ENCODE measurements at places on chromosomes 7 and 10.

- DNase-seq, result no peak
These were observed 7.6 kb upstream of the ADAMTS14 start for GRCh38 chr10:70664702-70665195.

DNA sequence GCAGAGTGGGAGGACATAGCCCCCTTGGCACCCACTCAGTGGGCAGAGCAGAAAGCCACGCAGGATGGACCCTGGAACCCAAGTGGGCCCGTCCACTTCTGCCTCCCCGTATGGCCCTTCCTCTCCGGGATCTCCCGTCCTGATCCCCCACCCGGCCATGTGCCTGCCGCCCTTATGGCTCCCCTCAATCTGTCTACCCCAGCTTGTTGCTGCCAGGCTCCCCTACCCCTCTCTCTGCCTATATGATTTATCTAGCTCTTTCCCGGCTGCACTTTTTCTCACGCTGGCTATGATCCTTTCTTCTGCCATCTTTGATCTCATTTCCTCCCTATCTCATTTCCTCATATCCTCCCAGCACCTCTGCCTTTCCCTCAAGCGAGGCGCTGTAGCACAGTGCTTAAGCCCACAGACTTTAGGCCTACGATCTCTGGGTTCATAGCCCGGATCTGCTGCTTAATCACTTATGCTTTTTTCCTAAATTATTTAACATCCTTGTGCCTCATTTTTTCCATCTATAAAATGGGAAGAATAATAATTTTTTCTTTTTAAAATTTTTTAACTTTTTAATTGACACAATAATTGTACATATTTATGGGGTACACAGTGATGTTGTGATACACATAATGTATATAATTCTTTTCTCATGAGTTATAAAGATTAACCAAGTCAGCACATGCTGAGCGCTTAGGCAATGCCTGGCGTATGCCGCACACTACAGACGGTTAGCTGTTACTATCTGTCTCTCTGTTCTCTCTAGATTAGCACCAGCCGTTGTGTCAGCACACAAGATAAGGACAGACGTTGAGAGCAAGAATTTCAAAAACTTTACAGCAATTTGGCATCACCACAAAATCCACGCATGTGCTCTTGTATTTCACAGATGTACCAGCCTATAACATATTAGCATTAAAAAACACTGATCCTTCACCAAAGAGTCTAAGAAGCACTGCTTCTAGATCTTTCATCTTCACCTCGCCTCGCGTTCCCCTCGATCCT is 18.1 kb downstream of the KCNH2 start:
- DNase-seq, result no peak

DNA sequence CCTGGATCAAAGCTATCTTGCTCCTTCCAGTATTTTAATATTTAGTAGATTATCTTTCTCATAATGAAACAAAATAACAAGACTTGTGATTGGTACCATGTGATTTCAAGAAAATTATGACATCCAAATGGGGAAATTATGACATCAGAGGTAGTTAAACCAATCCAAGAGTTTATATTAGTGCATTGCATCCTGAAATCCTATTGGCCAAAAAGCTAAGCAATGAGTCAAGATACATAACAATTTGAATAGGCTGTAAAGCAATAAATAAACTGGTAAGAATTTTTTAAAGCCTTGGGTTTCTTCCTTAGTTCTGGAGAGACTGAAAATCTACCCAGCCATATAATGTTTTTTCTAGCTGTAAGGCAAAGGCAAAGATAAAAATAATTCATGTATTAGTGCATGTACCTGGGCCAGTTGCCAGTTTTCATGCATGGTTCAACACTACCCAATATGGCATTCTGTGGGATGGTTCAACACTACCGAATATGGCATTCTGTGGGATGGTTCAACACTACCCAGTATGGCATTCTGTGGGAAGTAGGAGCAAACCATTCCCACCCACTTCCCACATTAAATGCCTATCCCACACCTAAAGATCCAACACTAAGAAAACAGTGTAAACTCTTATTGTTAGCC is at the start of gene RNF148:
RNF148 (minus strand) TSS at position 51 of the 639 bp plus-strand sequence. CDS start 172 bp downstream, outside the sequence.
- DNase-seq, result no peak

DNA sequence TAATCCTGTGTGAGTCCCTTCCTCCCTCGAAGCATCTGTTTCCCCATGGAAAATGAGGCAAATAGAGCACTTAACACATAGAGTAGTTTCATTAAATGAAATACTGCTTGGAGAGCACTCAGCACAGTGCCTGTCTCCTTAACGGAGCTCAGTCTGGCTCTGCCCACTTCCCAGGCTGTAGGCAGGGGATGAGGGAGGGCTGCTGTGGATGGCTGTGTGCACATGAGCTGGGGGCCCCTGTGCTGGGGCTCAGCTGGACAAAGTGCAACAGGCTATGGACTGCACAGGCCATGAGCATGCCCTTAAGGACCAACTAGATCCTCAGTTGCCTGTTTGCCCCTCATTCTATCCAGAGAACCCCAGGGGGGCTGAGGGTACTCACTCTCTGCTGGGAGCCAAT is 14.5 kb downstream of the ZCCHC24 start:
- no peak for DNase-seq

DNA sequence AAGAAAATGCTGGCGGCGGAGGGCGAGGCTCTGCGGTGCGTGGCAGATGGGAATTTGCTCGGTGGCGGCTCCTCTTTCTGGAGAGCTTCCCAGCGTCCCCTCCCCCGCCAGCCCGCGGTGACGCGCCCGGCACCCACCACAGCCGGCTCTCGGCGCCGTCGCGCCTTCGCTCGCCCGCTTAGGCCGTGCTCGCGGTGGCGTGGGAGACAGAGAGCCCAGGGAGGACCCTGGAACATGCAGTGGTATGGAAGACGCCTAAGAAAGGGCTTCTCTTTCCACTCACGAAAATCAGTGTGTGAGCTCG is 576 bp upstream of the CSGALNACT2 start:
- DNase-seq, result no peak

DNA sequence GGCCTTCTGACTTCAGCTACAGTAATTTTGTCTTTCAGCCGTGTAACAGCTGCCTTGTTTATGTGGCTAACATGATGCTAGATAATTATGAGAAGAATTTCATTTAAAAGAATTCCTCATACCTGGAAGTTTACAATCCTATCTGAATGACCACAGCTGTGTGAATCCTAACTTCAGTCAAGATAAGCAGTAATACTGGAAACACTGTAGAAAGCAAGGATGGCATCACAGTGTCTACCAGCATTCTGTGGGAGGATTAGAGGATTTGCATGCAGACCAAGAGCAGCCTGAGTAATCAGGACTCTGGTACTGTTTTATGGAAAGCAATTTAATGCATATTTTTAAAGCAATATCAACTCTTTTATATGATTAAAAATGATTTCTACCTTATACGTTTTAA is 282.4 kb downstream of the EXOC4 start:
- DNase-seq, result no peak

- no peak for DNase-seq
These were observed 17.3 kb downstream of the VWDE start for GRCh38 chr7:12386313-12386740.

All from inflammatory macrophage treated with lipopolysaccharide for 1 hour (primary cell).